ENCODE measurements at places on chromosomes 11 and 22.
A peak's percentile ranks its signal among the peaks of the same experiment; 100 is the strongest.

GRCh38 chr11:77611921-77612320 is 22.2 kb downstream of the AQP11 start:
- no peak for DNase-seq

- DNase-seq, result peak; percentile 53
Observed at GRCh38 chr22:44335903-44336803, 23.4 kb upstream of the SHISAL1 start.

- DNase-seq, result no peak
Observed at GRCh38 chr11:127392575-127392974, 392.0 kb upstream of the KIRREL3 start.

GRCh38 chr11:19429108-19429760 is 188.5 kb upstream of the E2F8 start:
- DNase-seq, result no peak

Data from DMS153 (cell line).